Activated naive CD8-positive, alpha-beta T cell treated with anti-CD3 and anti-CD28 coated beads, Interleukin-2, amount 10 ng/mL, durations not matched to agents 7 days and 5 days (primary cell): ENCODE measurements at places on chromosomes 11 and 22.

DNA sequence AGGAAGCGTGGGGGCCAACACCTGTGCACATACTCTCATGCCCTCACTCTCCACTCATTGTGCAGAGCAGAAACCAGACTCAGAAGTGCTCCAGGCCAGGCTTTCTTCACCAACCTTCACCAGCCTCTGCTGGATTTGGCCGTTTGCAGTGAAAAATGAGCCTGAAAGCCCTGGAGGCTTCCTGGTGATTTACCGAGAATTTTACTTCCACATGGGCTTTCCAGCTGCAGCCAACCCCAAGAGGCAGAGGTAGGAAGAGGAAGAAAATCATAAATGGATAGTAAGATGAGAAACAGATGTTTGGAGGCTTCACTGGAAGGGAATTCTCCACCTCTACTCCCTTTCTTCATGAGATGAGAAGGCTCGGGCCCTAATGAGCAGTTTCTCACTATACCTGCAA lies 155.4 kb downstream of the ETS1 start:
- no peaks in the 10 kb centered on the region for H3K27me3 ChIP-seq
- no peak for DNase-seq
- H3K36me3 ChIP-seq: peaks cover 2% of the 10 kb centered on the region
- H3K4me1 ChIP-seq: peaks cover 8% of the 10 kb centered on the region
- no peak overlapping the region for H3K4me3 ChIP-seq

DNA sequence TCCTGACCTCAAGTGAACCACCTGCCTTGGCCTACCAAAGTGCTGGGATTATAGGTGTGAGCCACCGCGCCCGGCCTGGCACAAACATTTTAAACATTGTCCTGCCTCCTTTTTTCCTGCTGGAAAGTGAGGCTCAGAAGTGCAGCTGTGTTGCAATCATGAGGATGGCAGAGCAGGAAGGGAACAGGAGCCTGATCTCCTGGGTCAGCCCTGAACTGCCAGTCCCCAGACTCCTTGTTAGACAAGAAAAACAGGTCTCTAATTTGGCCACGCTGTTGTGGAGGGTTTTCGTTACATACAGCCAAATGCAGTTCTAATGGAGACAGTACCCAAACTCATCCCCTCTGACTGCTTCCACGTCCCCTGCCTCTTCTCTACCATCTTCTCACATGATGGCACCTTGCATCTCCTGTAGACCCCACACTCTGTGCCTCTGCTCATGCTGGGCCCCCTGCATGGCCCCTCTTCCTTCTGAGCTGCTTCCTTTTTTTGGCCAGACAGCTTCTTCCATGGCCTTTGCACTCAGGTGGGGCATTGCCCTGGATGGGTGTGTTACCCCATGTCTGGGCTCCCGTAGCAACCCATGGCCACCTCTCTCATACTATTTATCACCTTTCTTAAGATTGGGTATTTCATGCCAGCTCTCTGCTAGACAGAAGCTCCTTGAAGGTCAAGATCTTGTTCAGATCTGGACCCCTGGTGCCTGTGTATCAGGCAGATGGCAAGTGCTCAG lies 227.1 kb downstream of the CEP164 start:
- H3K27me3 ChIP-seq: peaks cover 8% of the 10 kb centered on the region
- H3K4me3 ChIP-seq: no peak overlapping the region

DNA sequence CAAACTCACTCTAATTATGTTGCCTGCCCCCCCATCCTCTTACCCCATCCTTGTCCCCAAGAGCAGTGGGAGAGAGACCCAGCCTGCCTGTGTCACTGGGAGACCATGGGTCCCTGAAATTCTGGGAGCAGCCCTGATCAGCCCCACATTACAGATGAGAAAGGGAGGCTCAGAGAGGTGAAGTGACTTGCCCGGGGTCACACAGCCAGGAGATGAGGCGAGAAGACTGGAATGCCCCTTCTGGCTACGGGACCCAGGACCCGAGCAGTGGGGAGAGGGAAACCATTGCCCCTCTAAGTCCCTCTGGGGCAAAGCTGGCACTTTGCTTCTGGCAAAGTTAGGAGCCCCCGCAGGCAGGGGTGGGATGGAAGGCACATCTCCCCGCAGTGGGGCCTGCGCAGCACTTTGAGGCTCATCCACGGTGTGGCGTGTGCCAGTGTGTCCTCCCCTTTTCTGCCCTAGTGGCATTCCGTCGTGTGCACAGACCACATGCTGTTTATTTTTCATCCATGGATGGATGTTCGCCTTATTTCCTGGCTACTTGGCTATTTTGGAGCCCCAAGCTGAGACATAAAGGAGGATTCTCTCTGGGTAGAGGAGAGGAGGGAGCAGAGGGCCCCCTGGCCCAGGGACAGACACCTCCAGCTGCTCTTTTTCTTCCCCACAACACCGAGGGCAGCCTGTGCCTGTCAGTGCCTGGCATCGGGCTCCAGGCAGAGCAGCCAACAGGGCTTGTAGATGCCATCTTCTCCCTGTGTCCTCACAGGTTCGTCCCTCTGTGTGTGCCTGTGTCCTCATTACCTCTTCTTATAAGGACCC lies 3.7 kb upstream of the FGF3 start:
- no peak overlapping the region for H3K27ac ChIP-seq
- no peaks in the 10 kb centered on the region for H3K4me1 ChIP-seq
- no peak for DNase-seq
- peaks cover 40% of the 10 kb centered on the region for H3K27me3 ChIP-seq
- H3K36me3 ChIP-seq: no peaks in the 10 kb centered on the region
- H3K4me3 ChIP-seq: no peak overlapping the region

- H3K36me3 ChIP-seq: no peaks in the 10 kb centered on the region
- H3K4me3 ChIP-seq: no peak overlapping the region
- DNase-seq: no peak
- H3K27me3 ChIP-seq: peaks cover 8% of the 10 kb centered on the region
Observed at GRCh38 chr22:26045860-26046259, 123.4 kb upstream of the SEZ6L start.

- H3K27me3 ChIP-seq: peaks cover 8% of the 10 kb centered on the region
- H3K4me1 ChIP-seq: no peaks in the 10 kb centered on the region
- DNase-seq: no peak
- H3K27ac ChIP-seq: no peak overlapping the region
- H3K4me3 ChIP-seq: no peak overlapping the region
Observed at GRCh38 chr11:14240221-14240620, 118.8 kb downstream of the RRAS2 start.

GRCh38 chr11:62538470-62539237 lies 8.0 kb downstream of the AHNAK start:
- DNase-seq: no peak
- H3K27me3 ChIP-seq: no peaks in the 10 kb centered on the region

GRCh38 chr11:127624306-127624856 lies 623.8 kb upstream of the KIRREL3 start:
- H3K27ac ChIP-seq: no peak overlapping the region
- no peaks in the 10 kb centered on the region for H3K36me3 ChIP-seq
- H3K4me3 ChIP-seq: no peak overlapping the region
- no peaks in the 10 kb centered on the region for H3K27me3 ChIP-seq
- no peak for DNase-seq

DNA sequence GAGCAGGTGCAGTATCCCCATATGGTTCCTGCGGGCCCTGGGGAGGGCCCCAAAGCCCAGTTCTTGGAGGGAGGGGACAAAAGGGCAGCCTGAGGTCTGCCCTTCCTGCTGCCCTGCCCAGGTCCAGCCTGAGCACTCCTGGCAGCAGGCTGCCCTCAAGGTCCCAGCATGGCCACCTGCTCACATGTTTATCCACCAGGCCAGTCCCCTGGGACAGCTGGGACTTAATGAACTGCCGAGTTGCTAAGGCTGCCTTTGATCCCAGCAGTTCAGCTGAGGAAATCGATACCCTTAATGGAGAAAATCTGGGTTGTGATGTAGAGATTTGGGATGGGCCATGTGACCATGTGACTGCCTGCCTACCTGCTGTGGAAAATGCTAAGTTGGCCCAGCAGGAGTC lies 146.2 kb downstream of the TRIM29 start:
- H3K27me3 ChIP-seq: peaks cover 9% of the 10 kb centered on the region
- H3K36me3 ChIP-seq: no peaks in the 10 kb centered on the region
- no peak overlapping the region for H3K4me3 ChIP-seq
- H3K27ac ChIP-seq: no peak overlapping the region
- no peaks in the 10 kb centered on the region for H3K4me1 ChIP-seq

- no peak overlapping the region for H3K4me3 ChIP-seq
- peaks cover 13% of the 10 kb centered on the region for H3K27me3 ChIP-seq
- no peaks in the 10 kb centered on the region for H3K36me3 ChIP-seq
- H3K27ac ChIP-seq: no peak overlapping the region
- H3K4me1 ChIP-seq: peaks cover 2% of the 10 kb centered on the region
Observed at GRCh38 chr11:134479206-134480135, 67.4 kb upstream of the B3GAT1 start.

DNA sequence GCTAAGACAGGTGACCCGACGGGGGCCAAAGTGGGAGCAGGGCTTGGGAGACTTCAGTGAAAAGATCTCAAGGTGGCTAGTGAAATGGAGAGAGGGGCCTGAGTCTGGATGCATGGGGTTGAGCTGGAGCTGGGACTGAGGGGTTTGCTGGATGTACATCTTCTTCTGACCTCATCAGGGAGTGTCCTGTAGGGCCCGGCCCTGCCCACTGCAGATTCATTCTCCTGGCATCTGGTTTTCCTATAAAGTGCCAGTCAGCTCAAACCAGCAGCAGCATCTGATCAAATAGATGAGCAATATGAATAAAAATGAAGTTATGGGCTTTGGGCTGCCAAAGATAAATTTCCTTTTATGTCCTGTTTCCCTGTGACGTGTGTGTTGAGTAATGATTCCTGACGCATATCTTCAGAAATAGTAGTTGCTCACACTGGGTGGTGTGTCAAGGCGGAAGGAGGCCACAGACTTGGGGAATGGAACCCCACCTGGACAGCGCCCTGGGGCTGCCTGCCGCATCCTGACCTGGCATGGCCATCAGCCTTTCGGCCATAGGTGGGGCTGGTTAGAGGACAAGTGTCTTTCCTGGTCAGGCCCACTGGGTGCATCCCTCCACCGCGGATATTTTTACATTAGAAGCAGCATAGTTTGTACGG lies 135.4 kb downstream of the OSBP2 start:
- H3K27me3 ChIP-seq: peaks cover 6% of the 10 kb centered on the region
- no peak overlapping the region for H3K27ac ChIP-seq
- DNase-seq: no peak
- no peaks in the 10 kb centered on the region for H3K4me1 ChIP-seq
- H3K36me3 ChIP-seq: no peaks in the 10 kb centered on the region
- H3K4me3 ChIP-seq: no peak overlapping the region

DNA sequence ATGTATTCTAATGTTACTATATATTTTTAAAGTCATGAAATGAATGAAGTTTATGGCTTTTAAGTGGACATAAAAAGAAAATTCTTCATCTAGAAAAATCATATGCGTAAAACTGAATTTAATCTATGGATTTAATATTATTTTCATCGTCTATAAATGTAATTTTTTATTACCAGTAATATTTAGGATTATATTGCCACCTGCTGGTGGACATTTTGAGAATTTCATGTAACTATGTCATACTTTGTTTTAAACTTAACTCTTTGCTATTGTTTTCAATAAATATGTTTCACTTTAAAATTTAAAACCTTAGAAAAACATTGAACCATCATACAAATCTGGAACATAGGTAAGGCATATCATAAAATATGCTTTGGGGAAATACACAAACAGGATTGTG lies 66.5 kb upstream of the CEP126 start:
- no peak overlapping the region for H3K27ac ChIP-seq
- DNase-seq: no peak
- no peaks in the 10 kb centered on the region for H3K4me1 ChIP-seq
- H3K4me3 ChIP-seq: no peak overlapping the region

DNA sequence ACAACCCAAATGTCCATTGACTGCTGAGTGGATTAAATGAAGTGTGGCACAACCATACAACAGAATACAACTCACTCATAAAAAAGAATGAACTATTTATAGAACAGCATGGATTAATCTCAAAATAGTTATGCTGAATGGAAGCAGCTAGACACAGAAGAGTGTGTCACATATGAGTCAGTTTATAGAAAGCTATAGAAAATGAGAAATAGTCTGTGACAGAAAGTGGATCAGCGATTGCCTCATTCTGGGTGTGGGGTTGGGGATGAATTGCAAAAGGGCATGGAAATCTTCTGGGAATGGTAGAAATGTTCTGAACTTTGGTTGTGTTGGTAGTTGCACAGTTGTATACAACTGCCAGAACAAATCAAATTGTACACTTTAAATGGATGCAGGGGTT lies 37.4 kb downstream of the PRR5L start:
- H3K4me3 ChIP-seq: no peak overlapping the region
- H3K27me3 ChIP-seq: peaks cover 42% of the 10 kb centered on the region
- H3K4me1 ChIP-seq: no peaks in the 10 kb centered on the region

GRCh38 chr11:44835938-44836337 lies 109.2 kb downstream of the TSPAN18 start:
- H3K27me3 ChIP-seq: peaks cover 18% of the 10 kb centered on the region
- no peaks in the 10 kb centered on the region for H3K4me1 ChIP-seq
- no peak for DNase-seq

DNA sequence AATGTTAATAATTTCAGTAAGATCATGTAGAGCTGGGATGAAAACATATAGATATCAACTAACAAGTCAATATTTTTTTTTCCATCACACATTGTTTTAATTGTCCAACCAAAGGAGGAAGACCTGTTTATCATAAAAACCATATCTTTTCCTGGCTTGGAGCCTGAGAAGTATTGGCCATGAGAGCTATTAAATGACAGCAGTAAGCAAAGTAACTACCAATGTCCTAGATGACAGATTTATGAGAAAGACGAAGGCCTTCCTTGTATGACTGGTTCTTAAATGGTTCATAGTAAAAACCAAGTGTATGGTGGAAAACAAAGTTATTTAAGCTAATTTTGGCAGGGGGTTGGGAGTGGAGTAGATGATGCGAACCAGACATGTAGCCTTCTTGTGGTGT lies 1147.1 kb upstream of the TENM4 start:
- H3K27ac ChIP-seq: no peak overlapping the region
- no peak overlapping the region for H3K4me3 ChIP-seq
- no peaks in the 10 kb centered on the region for H3K27me3 ChIP-seq
- no peaks in the 10 kb centered on the region for H3K4me1 ChIP-seq
- no peak for DNase-seq
- no peaks in the 10 kb centered on the region for H3K36me3 ChIP-seq

DNA sequence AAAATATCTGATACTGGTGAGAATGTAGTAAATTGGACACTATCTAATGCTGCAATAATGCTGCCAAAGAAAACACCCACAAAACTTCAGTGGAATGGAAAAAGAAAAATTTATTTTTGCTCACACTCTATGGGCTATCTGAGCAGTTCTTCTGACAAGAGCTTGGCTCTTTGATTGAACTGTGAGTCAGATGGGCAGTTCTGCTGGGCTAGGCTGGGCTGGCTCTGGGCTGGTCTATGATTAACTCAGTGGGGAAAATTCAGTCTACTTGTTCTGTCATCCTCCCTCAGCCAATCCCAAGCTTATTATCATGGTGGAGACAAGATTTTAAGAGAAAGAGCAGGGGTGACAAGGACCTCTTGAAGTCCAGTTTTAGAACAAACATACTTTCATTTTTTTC lies 1404.8 kb downstream of the LRRC4C start:
- H3K27me3 ChIP-seq: no peaks in the 10 kb centered on the region
- H3K4me3 ChIP-seq: no peak overlapping the region
- H3K27ac ChIP-seq: no peak overlapping the region
- no peak for DNase-seq
- no peaks in the 10 kb centered on the region for H3K36me3 ChIP-seq
